ENCODE measurements at places on chromosomes 5 and 9.

DNA sequence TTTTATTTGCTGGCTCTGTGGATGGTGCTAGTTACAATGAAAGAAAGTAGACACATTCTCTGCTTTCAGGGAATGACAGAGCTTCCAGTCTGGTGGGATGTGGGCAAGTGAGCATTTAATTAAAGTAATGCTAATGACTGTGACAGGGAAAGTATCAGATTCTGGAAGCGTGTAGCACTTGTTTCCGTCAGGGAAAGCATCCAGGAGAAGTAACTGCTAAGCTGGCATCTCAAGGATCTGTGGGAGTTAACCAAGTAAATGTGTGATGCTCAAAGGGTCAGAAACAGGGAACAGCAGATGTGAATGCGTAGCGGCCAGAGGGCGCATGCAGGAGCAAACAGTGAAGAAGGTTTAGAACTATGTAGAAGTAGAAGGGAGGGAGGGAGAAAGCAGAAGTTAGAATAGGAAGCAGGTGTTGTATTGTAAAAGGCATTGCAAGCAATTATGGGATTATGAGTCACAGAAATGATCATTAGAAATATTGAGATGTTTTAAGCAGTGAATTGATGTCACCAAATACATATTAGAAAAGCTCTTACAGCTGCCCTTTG is 12.2 kb downstream of the KLHL9 start:
- DNase-seq: no peak

- peak; percentile 23 for DNase-seq
Measured at GRCh38 chr9:76415731-76416130, 21.5 kb upstream of the RFK start.

- DNase-seq: no peak
Measured at GRCh38 chr9:86591472-86591871, 237.3 kb upstream of the TUT7 start.

- no peak for DNase-seq
Measured at GRCh38 chr9:97517331-97518089, 16.0 kb downstream of the TMOD1 start.

DNA sequence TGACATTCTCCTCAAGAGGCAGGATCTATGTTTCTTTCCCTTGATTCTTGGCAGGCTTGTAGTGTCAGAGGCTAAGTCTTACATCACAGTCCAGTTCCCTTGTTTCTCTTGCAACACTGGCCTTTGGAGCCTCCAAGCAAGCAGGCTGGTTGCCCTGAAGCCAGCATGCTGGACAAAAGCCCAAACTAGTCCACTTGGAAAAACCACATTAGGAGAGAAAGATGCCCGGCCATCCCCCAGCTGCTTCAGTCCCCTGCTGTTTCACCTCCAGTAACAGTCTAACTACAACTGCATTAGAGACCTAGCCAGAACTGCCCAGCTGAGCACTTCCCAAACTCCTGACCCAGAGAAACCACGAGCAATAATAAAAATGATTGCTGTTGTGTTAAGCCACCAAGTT is 87.6 kb downstream of the ADAMTS6 start:
- DNase-seq: peak; percentile 63
